ENCODE measurements at places on chromosomes 3 and 15. TPM values are rescaled to one million over a fixed set of nuclear protein-coding genes. Genes with fewer than 3 reads are reported as not detected.

The PPARG gene
- total RNA-seq, result 29.1 TPM

The RGMA gene
- 28.2 TPM for total RNA-seq

The CPLX3 gene
- total RNA-seq, result not detected

The ARPC4 gene
- 96.4 TPM for total RNA-seq

The RLBP1 gene
- not detected for total RNA-seq

DNA sequence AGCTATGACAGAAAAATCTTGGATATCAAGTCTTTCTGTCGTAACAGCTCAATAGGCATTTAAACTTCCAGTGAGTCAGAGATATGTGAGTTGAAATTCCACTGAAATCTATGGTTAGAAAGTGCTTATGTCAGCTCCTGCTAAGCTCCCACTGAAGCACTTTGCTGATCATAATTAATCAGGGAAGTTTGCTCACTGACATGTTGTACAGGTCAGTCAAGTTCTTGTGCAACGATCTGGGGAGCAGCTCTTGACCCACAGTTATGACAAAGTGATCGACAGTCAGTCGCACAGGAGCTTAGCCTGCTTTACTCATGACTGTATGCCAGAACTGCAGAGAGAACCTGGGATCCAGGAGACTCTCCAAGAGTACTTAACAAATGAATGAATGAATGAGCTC, 453.5 kb downstream of the SOX2 start:
- DNase-seq, result no peak

The ACTRT3 gene
- 0.78 TPM for total RNA-seq

The NPAP1 gene
- not detected for total RNA-seq

DNA sequence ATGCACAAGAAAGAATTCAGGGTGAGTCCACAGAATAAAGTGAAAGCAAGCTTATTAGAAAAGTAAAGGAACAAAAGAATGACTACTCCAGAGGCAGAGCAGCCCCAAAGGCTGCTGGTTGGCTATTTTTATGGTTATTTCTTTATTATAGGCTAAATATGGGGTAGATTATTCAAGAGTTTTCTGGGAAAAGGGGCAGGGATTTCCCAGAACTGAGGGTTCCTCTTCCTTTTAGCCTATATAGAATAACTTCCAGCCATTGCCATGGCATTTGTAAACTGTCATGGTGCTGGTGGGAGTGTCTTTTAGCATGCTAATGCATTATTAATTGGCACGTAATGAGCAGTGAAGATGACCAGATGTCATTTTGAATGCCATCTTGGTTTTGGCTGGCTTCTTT, 13.6 kb downstream of the GLDN start:
- DNase-seq, result no peak

The ZDHHC19 gene
- total RNA-seq, result not detected

DNA sequence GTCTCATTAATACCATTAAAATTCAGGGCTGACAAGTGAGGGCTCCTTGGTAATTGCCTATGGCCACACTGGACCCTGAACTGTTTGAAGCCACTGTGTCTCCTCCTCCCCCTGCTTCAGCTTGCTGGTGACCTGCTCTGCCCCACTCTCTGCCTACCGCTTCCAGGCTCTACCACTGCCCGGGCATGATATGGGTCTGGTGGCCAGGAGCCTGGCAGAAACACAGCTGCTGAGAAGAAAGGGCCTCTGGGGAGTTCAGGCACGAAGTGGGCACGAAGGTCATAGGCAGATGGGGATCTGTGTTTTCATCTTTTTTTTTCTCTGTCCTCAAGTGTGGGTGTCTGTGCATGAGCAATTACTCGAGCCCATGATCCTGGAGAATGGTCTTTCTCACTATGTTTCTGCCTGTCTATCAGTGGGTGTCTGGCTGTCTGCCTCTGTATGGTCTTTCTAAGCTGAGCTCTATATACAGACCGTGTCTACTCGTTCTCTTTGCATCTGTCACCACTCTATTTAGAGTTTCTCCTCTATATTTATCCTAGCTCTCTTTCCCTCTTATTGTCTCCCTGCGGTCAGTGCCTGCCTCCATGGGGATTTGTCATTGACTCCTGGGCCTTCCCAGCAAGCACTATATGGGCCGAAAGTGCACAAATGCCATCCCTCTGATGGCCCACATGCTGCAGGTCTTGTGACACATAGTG, 42.1 kb upstream of the EPHB1 start:
- no peak for DNase-seq

DNA sequence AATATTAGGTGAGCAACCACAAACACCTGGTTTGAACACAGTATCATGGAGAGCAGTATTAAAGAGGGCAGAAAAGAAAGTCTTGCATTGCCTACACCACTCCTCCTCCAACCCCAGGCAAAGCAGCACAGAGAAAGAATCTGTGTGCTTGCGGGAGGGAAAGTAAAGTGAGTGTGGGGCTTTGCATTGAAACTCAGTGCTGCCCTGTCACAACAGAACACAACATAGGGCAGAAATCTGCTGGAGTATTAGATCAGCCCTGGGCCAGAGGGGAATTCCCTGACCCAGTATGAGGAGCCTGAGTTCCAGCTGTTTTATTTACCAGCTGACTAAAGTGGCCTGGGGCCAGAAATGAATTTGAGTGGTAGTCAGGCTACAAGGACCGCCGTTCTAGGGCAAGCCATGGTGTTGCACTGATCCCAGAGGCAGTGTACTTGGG, 75.5 kb downstream of the SPATA16 start:
- DNase-seq, result no peak

DNA sequence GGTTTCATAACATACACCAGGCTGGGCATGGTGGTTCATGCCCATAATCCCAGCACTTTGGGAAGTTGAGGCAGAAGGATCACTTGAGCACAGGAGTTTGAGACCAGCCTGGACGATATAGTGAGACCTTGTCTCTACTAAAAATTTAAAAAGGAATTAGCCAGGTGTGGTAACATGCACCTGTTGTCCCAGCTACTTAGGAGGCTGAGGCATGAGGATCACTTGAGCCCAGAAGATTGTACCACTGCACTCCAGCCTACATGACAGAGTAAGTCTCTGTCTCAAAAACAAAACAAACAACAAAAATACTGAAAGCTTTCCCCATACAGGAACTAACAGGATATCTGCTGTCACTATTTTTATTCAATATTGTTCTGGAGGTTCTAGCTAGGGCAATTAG, 20.9 kb downstream of the GREM1 start:
- no peak for DNase-seq

- no peak for DNase-seq
Observed at GRCh38 chr3:112470788-112471187, 28.5 kb downstream of the BTLA start.

DNA sequence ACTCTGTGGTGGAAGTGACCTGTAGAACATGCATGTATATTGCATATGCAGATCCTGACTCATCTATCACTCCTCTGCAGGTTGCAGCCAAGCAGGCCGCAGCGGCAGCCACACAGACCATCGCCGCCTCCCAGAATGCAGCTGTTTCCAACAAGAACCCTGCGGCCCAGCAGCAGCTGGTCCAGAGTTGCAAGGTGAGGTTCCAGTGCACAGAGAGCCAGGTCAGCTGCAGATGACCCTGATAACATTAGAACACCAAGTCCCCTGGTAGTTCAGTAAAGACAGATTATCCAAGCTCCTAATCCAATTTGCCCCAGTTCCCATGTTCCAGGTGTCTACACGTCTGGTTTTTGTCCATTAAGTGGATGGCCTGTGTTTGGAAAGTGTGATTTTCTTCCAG, 325.1 kb upstream of the TPM1 start:
- DNase-seq, result no peak

- no peak for DNase-seq
Observed at GRCh38 chr15:26438718-26439117, 334.1 kb downstream of the GABRB3 start.

DNA sequence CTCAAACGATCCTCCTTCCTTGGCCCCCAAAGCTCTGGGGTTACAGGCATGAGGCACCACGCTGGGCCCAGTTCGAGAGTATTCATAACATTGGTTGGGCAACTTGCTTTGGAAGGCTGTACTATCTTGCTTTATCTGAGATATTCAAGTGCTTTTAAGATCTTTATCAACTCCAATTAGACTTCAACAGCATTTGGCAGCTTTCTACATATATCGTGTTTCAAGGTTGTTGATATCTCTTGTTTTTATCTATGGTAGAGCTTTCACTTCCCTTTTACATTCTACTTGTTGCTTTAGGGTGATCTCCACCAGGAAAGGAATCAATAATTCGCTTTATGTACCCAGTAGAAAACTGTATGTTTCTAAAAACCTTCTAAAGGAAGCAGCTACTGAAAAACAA, 395.3 kb downstream of the IL5RA start:
- no peak for DNase-seq

The SLC28A1 gene
- total RNA-seq, result not detected

GRCh38 chr3:64390893-64391292, 165.6 kb upstream of the PRICKLE2 start:
- DNase-seq, result no peak

DNA sequence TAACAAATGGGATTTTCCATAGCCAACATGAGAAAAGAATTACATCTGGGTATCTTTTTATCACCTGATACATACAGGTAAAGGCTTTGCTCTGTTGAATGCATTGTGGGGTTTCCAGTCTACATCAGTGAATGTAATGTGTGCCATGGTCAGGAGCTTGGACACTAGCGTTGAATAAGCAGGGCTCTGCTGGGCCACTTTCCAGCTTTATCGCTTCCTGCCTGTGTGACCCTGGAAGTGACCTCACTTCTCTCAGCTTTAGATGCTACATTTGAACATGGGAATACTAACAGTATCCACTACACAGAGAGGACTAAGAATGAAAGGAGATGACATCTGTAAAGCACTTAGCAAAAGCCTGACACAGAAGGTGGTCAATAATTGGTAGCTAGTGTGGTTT, 40.1 kb downstream of the TTC23 start:
- DNase-seq, result no peak

GRCh38 chr3:27677565-27677964, 44.6 kb downstream of the EOMES start:
- no peak for DNase-seq

The RPL29 gene
- 809 TPM for total RNA-seq

DNA sequence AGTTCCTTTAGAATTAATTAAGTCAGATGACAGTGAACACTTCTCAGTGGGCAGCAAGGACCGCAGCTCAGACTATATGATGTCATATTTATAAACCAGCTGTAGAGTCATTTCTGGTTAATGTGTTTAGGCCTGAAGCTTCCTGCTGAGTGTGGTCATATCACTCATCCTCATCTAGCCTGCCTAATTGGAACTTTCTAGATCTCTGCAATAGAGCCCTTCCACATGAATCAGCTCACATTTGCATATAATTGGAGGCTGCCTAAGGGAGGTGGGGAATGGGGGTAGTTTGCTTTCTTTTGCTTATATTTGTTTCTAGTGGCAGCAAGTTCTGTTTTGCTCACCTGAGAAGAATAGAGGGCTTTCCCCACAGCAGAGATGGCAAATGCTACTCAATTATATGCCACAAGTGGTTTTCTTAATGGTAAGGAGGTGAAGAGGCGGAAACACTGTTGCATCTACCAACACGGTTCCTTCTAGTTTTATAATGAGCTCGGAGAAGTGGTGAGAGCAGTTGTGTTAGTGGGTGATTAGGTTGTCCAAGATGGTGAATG, 148.1 kb downstream of the KLHL25 start:
- DNase-seq, result no peak

- DNase-seq, result no peak
Observed at GRCh38 chr3:7843441-7843840, 658.2 kb upstream of the LMCD1 start.

The PPM1L gene
- total RNA-seq, result 13.2 TPM

- DNase-seq, result no peak
Observed at GRCh38 chr3:131081224-131081623, 54.5 kb downstream of the NEK11 start.

GRCh38 chr3:134066651-134067530, 37.2 kb upstream of the SLCO2A1 start:
- DNase-seq, result no peak

The TGM5 gene
- total RNA-seq, result not detected

DNA sequence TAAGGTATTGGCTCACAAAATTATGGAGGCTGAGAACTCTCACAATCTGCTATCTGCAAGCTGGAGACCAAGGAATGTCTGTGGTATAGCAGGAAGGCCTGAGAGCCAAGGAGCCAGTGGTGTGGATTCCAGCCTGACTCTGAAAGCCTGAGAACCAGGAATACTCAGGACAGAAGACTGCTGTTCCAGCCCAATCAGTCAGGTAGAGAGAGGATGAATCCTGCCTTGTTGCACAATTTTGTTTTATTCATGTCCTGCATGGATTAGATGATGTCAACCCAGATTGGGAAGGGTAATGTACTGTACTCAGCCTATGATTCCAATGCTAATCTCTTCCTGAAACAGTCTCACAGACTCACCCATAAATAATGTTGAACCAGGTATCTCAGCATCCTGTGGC, 312.4 kb upstream of the KCNMB2 start:
- DNase-seq, result no peak

The KBTBD13 gene
- not detected for total RNA-seq

- DNase-seq, result no peak
Observed at GRCh38 chr15:57403017-57403416, 26.7 kb downstream of the CGNL1 start.

The ATP13A5 gene
- total RNA-seq, result not detected

The SLC12A1 gene
- total RNA-seq, result not detected

- DNase-seq, result no peak
Observed at GRCh38 chr15:88849376-88850072, 45.8 kb downstream of the HAPLN3 start.

- no peak for DNase-seq
Observed at GRCh38 chr3:176767385-176767784, 429.9 kb downstream of the TBL1XR1 start.

DNA sequence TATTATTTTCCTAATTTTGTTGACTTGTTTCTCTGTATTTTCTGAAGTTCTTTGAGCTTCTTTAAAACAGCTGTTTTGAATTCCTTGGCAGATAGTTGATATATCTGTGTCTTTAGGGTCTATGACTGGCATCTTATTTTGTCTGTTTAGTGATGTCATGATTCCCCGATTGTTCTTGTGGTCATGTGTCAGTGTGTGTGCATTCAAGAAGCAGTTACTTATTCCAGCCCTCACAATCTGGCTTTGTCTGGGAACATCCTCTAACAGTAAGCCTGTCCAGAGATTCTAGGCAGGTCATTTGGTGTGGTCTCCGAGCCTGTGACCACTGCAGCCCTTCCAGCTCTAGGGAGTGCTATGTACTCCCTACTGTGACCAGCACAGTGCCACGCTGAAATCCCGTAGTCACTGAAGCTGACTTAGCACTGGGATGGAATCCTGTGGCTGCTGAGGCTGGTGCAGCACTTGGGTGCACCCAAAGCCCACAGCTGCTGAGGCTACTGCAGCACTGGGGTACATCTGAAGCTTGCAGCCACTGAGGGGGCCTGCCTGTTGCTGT, 6.7 kb downstream of the LNP1 start:
- no peak for DNase-seq

The SCAANT1 gene
- not detected for total RNA-seq

- no peak for DNase-seq
Observed at GRCh38 chr3:51617597-51617996, 53.5 kb upstream of the TEX264 start.

DNA sequence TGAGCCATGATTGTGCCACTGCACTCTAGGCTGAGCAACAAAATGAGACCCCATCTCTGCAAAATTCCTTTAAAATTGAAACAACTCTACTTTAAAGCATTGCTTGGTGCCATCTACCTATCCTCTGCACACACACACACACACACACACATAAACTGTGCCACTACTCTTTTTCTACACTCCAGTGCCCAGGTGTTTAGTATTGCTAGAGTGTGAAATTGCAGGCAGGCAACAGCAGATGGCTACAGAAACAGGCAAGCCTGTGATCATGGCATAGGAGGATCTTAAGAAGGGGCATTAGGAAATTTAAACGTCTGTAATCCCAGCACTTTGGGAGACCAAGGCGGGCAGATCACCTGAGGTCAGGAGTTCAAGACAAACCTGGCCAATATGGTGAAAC, 39.0 kb downstream of the SIDT1 start:
- DNase-seq, result no peak

GRCh38 chr3:180898572-180898971, 13.9 kb upstream of the FXR1 start:
- no peak for DNase-seq

The NR1I2 gene
- total RNA-seq, result 0.39 TPM
